ENCODE measurements at places on chromosomes 13 and 19.

GRCh38 chr13:113360446-113360845 is 3.5 kb downstream of the GRTP1 start:
- no peak for DNase-seq

DNA sequence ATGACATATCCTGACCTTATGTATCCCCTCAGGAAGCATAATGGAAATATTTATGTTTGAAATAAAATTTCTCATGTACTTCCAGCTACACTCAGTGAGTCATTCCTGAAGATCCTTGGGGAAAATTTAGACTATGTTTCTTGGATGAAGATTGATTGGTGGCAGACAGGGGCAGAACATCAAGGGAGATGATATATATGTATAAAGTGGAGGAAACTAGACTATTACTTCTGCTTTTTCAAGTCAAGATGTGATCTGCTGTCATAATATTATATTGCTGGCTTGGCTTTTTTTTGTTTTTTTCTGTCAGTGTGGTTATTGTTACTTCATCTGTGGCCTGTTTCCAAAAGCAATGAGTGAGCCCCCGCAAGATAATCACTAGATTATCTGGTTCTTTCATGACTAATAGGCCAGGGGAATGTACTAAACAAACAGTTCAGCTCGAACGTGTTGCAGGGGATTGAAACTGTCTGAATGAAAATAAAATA is 87.2 kb upstream of the TNFSF11 start:
- no peak for DNase-seq

GRCh38 chr13:109198585-109198984 is 569.2 kb downstream of the MYO16 start:
- DNase-seq, result no peak

- no peak for DNase-seq
These were observed 22.8 kb upstream of the CEBPG start for GRCh38 chr19:33350538-33351309.

- no peak for DNase-seq
These were observed 2676.6 kb downstream of the PCDH9 start for GRCh38 chr13:64553411-64554129.

GRCh38 chr19:48780631-48781391 is 25.5 kb downstream of the FGF21 start:
- DNase-seq, result no peak

GRCh38 chr19:2431318-2432055 is 4.1 kb upstream of the TIMM13 start:
- no peak for DNase-seq

DNA sequence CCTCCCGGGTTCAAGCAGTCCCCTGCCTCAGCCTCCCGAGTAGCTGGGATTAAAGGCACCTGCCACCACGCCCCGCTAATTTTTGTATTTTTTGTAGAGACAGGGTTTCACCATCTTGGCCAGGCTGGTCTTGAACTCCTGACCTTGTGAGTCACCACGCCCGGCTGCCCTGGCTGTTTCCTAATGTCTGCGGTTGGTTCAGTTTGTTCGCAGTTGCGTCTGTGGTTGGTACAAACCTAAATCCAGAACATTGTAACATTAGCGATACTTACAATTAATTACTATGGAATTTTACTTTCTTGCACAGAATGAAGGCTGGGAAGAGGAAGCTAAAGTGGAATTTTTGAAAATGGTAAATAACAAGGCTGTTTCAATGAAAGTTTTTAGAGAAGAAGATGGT is 38.1 kb downstream of the RNF17 start:
- no peak for DNase-seq

GRCh38 chr19:41443813-41444455 is 978 bp downstream of the ERICH4 start:
- DNase-seq, result no peak
